ENCODE measurements at places on chromosomes 16 and 17. TPM values are rescaled to one million over a fixed set of nuclear protein-coding genes. Genes with fewer than 3 reads are reported as not detected.

GRCh38 chr16:66588981-66589713, 9.9 kb downstream of the CMTM2 start:
- no peaks in the 10 kb centered on the region for H3K4me1 ChIP-seq
- H3K27ac ChIP-seq: no peak overlapping the region

DNA sequence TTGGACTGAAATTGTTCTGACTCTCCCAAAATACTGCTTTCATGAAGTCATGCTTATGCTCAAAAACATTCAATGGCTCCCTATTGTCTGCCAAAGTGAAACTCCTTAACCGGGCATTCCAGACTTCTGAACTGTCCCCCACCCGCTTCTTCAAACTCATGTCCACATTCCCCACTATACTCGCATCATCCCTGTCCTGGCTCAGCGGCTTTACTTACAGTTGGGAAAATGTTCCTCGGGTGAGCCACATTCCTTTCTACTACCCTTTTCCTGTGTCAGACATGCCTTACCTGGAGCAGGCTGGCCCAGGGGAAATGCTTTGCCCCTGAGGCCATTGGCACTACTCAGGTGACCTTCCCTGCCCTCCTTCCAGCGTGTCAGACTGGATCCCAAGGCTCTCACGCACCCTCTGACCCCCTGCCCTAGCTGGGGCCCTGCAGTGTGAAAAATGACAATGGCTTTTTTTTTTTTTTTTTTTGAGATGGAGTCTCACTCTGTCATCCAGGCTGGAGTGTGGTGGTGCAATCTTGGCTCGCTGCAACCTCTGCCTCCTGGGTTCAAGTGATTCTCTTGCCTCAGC, 5.3 kb downstream of the CYGB start:
- H3K4me3 ChIP-seq: no peak overlapping the region
- peak; percentile 63 for DNase-seq
- no peaks in the 10 kb centered on the region for H3K27me3 ChIP-seq
- no peaks in the 10 kb centered on the region for H3K36me3 ChIP-seq
- peaks cover 37% of the 10 kb centered on the region for H3K4me1 ChIP-seq

- no peak overlapping the region for H3K4me3 ChIP-seq
- no peaks in the 10 kb centered on the region for H3K4me1 ChIP-seq
- no peak for DNase-seq
- H3K36me3 ChIP-seq: no peaks in the 10 kb centered on the region
Measured at GRCh38 chr16:50282010-50282538, 15.7 kb downstream of the ADCY7 start.

GRCh38 chr17:36104701-36105181, 1.1 kb downstream of the CCL4 start:
- H3K27ac ChIP-seq: no peak overlapping the region
- H3K36me3 ChIP-seq: no peaks in the 10 kb centered on the region
- no peak for DNase-seq
- H3K4me3 ChIP-seq: no peak overlapping the region

DNA sequence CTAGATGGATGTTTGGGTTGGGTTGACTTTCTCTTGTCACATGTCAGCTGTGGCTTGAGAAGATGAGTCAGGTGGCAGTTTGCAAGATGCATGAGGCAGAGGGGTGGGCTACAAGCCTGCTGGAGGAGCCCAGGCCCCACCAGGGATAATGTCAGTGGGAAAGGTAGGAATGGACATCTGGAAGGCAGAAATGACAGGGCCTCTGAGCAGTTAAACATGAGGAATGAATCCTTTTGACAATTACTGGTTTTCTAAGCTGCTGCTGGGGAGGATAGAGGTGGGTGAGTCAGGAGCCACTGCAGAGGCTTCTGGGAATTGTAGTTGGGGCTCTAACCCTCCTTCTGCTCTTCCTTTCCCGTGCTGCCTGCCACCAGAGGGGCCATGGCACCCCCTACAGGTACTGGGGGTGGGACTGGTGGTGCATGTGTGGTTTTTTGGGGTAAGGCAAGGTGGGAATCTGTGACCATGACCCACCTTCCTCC, 15.7 kb downstream of the SLC52A1 start:
- peaks cover 9% of the 10 kb centered on the region for H3K36me3 ChIP-seq
- H3K27ac ChIP-seq: no peak overlapping the region
- peak; percentile 4 for DNase-seq
- H3K4me1 ChIP-seq: no peaks in the 10 kb centered on the region

GRCh38 chr16:68272507-68273209, 8.3 kb downstream of the SLC7A6 start:
- no peaks in the 10 kb centered on the region for H3K27me3 ChIP-seq
- peaks cover 4% of the 10 kb centered on the region for H3K4me1 ChIP-seq
- H3K4me3 ChIP-seq: no peak overlapping the region
- DNase-seq: no peak
- no peak overlapping the region for H3K27ac ChIP-seq
- no peaks in the 10 kb centered on the region for H3K36me3 ChIP-seq

DNA sequence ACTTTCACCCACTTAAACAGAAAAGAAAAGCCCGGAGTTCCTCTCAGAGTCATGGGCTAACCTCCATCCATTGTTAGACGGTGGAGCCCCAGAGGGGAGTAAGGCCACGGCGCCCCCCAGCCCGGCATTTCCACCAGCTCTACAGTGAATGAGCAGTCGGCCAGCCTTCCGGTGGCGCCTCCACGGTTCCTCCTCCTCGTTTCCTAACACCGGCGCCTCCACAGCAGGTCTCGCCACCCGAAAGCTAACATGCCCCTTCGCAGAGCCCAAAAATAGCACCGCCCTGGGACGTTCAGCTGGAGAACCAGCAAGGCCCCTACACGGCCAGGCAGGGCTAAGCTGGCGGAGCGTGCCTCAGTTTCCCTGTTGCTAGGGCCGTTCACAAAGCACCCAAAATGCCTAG, 858 bp downstream of the MMD start:
- no peaks in the 10 kb centered on the region for H3K36me3 ChIP-seq
- DNase-seq: peak; percentile 48
- peak overlapping the region; percentile 92 for H3K4me3 ChIP-seq
- H3K4me1 ChIP-seq: peaks cover 13% of the 10 kb centered on the region
- no peak overlapping the region for H3K27ac ChIP-seq

DNA sequence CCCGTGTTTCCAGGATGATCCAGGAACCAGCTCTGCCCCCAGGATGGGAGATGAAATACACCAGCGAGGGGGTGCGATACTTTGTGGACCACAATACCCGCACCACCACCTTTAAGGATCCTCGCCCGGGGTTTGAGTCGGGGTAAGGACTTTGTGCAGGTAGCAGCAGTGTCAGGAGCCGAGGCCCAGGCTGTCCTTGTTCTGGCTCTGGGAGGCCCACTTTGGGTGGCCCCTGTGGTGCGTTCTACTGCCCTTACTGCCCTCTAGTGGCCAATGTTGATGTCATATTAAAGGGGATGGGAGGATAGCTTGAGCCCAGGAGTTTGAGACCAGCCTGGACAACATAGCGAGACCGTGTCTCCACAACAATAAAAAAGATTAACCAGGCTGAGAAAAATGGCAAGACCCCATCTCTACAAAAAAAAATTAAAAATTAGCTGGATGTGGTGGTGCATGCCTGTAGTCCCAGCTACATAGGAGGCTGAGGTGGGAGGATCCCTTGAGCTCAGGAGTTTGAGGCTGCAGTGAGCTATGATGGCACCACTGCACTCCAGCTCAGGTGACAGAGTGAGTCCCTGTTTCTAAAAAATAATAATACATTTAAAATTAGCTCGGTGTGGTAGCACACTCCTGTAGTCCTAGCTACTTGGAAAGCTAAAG, 20.9 kb upstream of the CLEC18A start:
- H3K27ac ChIP-seq: no peak overlapping the region
- peak; percentile 68 for DNase-seq
- H3K4me3 ChIP-seq: no peak overlapping the region
- H3K27me3 ChIP-seq: no peaks in the 10 kb centered on the region
- H3K36me3 ChIP-seq: no peaks in the 10 kb centered on the region

DNA sequence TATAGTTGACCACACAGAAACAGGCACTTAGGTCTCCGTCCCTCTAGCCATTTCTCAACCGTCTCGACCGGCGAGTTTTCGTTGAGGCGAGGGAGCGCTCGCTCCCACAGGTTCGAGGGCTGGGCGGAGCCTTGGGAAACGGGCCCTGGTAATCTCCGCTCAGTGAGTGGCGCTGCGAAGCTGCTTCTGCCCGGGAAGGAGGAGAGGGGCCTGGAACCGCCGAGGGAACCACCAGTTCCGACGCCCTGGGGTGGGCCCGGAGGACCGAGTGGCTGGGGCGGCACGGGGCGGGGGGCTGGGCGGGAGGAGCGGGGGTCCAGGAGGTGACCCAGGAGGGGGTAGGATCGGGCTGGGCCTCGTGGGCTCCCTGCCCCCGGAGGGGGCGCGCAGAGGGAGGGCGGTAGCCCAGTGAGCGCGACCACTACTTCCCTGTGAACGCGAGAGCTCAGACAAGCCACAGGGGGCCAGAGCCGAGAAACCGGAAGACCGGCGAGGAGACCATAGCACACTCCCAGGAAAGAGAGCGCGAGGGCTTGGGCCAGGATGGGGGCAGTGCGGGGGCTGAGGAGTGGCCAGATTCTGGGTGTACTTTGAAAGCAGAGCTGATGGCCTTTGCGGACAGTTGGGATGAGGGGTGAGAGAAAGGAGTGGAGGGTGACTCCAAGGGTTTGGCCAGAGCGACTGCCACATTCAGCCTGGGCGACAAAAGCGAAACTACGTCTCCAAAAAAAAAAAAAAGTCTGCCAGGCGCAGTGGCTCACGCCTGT, 29.9 kb upstream of the ARL4D start:
- no peaks in the 10 kb centered on the region for H3K27me3 ChIP-seq
- DNase-seq: peak; percentile 38
- peaks cover 12% of the 10 kb centered on the region for H3K4me1 ChIP-seq

CUEDC1 gene
- total RNA-seq: 31.6 TPM

HEATR9 gene
- not detected for total RNA-seq

KCNJ18 gene
- 0.12 TPM for total RNA-seq
